ENCODE measurements at places on chromosomes 7 and 10.

DNA sequence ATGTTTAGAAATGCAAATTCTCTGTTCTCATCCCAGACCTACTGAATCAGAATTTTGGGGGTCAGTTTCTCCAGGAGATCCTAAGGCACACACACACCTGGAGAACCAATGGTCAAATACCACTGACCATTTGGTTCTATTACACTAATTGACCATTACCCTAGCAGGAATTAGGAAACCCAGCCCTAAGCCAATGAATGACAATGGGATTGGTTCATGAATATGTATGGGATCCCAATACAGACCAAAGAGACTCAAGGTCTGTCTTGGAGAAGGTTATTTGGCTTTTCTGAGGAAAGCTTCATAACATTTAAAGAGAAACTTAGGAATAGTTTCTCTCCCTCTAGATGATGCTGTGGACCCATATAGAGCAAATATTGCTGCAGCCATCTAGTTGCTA, 317.0 kb downstream of the BMPER start:
- DNase-seq = no peak

DNA sequence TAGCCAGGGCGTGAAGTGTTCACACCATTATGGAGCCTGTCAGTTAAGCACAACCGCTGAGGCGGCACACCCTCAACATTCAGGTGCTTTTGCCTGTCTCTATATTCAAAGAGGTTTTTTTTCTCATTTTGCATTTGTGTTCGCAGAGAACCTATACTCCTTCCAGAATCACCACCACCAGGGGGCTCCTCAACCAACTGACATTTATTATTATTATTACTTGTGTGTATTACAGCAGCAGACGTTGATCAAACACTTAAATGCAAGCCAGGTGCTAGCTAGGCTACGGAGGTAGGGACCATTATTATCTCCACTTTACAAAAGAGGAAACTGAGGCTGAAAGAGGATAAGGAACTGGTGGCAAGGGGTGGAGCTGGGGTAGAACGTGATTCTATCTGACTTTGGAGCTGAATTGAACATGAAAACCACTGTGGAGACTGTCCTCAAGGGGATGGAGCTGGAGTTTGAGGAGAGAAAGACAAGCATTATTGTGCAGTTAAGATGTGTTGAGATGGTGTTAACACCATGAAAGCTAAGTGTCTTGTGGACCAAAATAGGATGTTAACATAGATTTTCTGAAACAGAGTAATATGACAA, 133.8 kb upstream of the PLXNA4 start:
- peak; percentile 27 for DNase-seq

GRCh38 chr7:50141131-50141530, 48.1 kb upstream of the ZPBP start:
- DNase-seq = no peak

DNA sequence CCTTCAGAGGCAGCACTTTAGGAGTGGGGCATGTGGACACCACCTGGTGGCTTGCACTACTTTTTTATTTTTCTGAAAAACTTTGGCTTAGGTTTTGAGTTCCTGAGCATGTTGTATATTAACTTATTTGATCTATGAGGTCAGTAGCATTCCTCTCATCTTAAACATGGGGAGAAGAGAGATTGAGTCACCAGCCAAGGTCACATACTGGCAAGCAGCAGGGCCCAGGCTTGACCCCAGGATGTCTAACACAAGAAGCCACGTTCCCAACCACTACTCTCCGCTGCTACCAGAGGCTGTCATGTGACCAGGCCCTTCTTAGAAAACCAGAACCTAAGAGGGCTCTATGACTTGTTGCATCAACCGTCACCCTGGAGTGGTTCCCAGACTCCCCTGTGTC, 210.3 kb upstream of the GPR26 start:
- no peak for DNase-seq

- DNase-seq = no peak
Measured at GRCh38 chr7:158595068-158595467, 7.4 kb upstream of the PTPRN2 start.

- DNase-seq = no peak
Measured at GRCh38 chr10:12556039-12556438, 206.7 kb downstream of the CAMK1D start.

DNA sequence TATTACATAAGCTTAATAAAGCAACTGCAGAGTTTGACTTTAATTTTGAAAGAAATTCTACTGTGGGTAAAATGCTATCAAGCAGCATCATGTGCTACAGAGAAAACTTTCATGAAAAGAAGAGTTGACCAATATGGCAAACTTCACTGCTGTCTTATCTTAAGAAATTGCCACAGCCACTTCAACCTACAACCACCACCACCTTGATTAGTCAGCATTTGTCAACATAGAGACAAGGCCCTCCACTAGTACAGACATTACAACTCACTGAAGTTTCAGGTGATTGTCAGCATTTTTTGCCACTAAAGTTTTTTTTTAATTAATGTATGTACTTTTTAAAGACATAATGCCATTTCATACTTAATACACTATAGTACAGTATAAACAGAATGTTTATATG, 350.3 kb downstream of the HPSE2 start:
- DNase-seq = no peak

- no peak for DNase-seq
Measured at GRCh38 chr10:70978181-70978580, 89.8 kb upstream of the PCBD1 start.

DNA sequence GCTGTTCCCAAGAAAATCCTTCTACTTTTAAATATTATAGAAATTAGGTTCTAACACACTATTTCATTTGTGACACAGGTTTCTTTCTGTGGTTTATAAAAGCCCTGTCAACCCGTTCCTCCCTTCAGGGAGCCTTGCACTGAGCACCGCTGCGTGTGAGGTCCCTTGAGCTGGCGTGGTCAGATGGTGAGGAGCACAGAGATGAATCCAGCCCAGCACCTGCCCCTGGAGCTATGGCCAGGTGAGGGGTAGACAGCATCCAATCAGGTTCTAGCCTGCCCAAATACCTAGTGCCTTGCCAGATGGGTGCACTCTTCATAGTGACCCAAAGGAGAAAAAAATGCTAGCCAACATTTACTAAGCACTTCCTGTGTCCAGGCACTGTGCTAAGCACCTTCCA, 15.7 kb downstream of the ZCCHC24 start:
- no peak for DNase-seq

- DNase-seq = no peak
Measured at GRCh38 chr10:3099291-3100092, 32.1 kb downstream of the PFKP start.

DNA sequence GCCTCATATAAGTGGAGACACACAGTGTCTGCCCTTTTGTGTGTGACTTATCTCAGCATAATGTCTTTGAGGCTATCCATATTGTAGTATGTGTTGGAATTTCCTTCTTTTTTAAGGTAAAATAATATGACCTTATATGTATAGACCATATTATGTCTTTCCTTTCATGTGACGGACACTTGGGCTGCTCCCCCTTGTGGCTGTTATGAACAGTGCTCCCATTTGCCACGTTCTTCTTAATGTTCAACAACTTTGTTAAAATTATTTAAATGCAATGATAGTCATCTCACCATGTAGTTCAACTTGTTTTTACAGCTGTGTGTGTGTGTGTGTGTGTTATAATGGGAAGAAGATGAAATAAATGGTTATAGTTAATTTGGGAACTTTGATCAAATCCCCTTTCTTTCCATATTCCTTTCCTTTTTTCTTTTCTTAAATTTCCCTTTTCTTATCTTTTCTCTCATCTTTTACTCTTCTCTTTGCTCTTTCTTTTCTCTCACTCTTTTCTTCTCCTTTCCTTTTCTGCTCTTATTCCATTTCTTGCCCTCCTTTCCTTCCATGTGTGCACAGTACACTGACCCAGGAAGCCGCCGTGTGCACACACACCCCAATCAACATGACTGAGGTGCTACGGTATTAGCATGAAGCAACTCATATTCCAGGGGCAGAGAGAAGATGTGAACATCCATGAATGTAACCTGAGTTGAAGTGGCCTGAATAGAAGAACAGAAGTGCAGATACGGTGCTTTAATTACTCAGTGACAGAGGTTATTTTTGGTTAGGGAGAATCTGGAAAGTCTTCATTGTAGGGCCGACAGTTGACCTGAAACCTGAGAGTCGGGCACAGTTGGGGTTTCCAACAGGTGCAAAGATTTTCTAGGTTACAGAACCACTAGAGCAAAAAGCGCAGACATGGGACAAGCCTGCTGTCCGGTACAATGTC, 596.6 kb downstream of the SDK1 start:
- DNase-seq = peak; percentile 43

GRCh38 chr7:44980393-44981034, 1.7 kb upstream of the MYO1G start:
- no peak for DNase-seq

DNA sequence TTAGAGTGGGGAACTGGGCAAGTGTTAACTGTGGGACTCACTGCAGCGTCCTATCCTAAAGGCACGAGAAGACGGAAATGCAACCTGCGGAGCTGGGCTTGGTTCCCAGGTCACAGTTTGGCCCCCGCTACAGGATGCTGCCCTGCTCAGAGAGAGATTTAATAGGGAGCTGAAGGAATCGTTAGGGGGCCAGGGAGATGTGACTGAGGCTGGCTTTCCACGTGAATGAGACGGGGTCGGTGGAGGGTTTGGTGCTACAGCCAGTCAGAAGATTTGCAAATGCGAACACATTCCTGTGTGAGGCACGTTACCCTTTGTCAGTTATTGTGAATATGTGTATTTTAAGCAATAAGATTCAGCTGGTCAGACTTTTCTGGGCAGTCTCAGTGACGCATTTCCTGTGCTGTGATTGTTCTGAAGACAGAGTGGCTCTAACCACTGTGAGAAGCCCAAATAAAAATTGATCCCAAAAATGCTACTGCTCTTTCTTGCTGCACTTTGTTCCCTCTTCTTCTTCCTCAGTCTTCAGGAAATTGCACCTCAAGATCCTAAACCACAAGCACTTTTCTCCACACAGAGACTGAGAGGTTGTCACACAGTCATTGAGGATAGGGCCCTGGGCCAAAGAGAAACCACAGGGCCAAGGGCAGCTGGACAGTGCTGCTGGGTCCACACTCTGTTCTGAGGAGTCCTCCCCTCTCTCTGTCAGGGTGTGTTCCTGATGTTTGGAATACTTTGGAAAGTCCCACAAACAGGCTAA, 21.2 kb downstream of the CYP17A1 start:
- DNase-seq = no peak

GRCh38 chr7:150800581-150801241, at the start of gene TMEM176A:
Gene TMEM176A (plus strand): TSS chr7:150800769. CDS start chr7:150801551, 782 bp downstream.
- no peak for DNase-seq

DNA sequence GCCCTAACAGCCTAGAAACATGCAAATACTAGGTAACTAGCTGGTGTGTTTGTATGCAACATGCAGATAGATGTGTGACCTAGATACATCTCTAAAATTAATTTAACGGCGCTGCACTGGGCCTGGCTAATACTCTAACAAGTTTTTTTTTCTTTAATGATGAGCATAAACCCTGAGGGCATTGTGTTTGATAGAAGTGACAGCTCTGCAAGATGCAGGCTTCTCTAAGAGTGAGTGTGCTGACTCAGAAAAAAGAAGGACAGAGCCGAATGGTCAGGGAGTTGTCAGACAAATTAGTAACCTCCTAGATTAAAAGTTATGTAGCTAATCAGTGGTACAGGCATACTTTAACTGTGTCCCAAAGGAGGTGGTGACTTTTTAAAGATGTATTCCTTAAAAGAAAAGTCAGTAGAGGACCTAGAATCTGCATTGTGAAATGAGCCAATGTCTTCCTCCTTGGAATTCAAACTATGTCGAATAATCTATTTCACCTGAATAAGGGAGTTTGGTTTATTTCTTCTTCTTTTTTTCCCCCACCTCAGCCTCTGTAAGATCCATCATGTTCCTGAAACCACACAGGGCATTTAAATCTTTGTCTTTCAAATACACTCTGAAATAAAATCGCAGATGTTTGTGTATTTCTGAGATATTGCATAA, 315.1 kb downstream of the GFRA1 start:
- DNase-seq = no peak

DNA sequence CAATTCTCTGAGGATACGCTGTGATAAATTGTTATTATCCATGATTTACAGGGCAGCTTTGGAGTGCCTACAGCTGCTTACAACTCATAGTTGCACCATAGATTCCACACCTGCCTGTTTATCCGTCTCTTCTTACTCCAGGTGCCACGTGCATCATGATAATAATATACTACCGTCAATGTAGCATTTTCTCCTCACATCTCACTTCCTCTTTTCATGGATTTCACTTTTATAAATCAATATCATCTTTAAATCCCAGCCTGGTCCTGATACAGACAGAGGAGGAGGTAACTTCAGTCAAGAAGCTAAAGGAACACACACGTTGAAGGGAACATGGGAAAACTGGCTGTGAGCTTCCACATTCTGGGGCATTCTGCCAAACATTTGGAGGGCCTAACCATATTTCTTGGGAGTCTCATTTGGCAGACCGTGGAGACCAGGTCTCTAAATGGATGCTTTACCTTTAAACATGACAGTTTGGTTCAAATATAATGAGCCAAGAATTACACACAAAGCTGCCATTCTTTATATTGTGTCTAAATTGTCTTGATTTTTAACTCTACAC, 2.4 kb downstream of the CH25H start:
- no peak for DNase-seq

- no peak for DNase-seq
Measured at GRCh38 chr7:14321947-14322346, 332.5 kb upstream of the ETV1 start.

DNA sequence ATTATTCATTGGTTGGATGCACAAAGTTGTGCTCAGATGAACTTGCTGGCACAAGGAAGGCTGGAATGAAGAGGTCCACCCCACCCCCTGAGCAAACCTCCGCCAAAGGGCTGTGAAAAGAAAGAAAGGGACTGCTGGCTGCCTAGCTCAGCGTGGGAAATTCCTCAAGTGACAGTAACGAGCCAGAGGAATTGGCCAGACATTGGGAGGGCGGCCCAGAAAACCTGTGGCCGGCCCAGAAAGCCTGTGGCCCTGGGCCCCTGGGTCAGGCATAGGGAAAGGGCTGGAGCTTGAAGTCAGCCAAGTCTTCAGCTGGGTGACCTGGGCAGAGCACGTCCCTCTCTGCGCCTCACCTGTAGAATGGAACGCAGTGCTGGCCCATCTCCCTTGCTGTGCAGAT, 30.6 kb upstream of the CTBP2 start:
- no peak for DNase-seq

DNA sequence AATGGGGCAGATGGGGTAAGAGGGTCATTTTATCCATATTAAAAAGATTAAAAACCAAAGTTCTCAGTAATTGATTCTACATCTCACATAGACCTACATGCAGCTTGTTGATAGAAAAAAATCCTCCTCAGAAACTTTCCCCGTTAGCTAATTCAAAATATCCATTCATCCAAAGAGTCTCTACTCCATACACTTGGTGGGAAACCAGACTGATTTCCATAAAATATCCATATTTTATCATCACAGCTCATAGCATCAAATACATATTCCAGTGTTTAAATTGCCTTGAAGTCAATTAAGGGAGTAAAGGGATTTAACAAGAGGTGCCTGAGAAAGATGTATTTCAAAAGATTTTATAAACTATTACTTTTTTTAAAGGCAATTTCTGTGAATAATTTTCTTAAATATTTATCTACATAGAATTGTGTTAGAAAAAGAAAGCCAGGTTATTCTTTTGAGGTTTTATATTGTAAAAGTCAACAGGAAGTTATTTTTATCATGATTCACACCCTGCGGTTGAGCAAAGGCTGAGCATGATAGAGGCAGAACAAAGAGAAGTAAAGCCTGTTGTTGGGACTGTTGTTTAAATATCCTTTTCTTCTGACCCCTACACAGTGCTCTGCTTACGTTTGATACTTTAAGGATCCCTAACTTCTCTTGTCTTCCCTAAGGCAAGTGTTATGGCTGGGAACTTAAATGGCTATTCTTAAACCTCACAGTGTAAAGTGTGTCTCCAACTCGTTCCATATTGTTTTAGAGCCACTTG, 266.7 kb downstream of the PRKG1 start:
- no peak for DNase-seq

Data from HEK293T (cell line).